Suppressor macrophage treated with lipopolysaccharide for 4 hours (primary cell): ENCODE measurements at places on chromosomes 7 and 10.

DNA sequence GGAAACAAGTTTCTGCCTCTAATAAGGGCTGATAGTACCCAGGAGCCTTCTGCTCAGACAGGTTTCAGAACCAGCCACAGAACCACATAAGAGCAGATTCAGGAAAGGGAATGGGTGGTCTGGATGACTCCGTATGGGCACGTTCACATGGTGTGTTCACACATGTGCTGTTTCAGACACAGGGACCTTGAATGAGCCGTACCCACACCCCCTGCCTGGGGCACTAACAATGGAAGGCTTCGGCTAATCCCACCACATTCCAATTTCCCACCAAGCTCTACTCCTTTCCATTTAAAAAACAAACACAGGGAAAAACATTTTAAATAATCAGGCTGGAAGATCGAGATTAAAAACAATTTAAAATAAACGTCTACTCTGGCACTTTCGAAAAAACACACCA is 217.3 kb downstream of the GRID1 start:
- DNase-seq: no peak

DNA sequence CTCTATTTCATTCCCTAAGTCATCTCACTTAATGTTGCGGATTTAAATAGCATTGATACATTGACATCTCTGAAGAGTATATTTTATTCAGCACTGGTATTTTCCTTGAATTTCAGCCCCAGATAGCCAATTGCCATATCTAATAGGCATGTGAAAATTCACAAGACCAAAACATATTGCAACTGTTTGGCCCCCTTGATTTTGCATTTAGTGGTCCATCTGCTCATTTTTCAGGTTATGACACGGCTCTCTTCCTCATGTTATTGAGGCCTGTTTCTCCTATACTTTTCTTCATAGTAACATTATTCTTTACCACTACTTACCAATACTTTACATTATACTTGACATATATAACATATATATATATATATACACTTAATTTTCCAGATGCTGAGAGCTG is 43.7 kb downstream of the MKLN1 start:
- no peak for DNase-seq

GRCh38 chr7:68121655-68122054 is 1125.0 kb downstream of the TYW1 start:
- DNase-seq: no peak

- no peak for DNase-seq
Measured at GRCh38 chr10:8473205-8473604, 418.7 kb downstream of the GATA3 start.

- DNase-seq: no peak
Measured at GRCh38 chr7:29421010-29421956, 142.4 kb upstream of the PRR15 start.

DNA sequence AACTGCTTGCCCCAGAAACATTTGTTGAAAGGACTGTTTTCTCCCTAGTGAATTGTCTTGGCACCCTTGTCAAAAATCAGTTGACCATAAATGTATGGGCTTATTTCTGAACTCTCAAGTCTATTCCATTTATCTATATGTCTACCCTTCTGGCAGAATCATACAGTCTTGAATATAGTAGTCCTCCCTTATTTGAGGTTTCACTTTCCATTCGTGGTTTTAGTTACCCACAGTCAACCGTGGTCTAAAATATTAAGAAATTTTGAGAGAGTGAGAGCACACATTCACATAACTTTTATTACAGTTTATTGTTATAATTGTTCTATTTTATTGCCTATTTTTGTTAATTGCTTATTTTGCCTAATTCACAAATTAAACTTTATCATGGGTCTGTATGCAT is 17.4 kb upstream of the CEP41 start:
- DNase-seq: peak; percentile 50

DNA sequence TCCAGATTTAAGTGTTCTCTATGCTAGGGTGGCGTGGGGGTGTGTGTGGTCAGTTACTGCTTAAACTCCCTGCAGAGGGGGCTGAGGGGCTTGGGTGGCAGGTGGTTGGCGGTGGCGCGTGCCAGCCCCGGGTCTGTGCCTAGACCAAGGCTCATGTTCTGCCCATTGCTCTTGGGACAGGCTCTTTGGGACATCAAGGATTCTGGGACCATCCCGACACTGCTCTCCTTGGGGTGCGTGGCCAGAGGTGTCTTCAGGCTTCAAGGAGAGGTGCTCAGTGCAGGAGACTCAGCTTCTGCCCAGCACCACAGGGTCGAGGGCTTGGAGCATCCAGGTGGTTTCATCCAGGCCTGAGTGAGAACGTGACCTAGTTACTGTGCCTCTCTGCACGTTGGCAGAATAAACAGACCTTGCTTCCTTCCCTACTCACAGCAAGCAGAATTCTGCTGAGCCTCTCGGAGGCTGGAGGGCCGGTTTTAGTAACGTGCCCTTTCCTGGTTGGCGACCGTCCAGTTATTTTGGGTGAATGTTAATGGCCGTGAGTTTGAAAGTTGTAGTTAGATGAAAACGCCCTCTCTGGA is 39.9 kb downstream of the CAMK1D start:
- DNase-seq: no peak

GRCh38 chr7:47513741-47514241 is 68.1 kb downstream of the TNS3 start:
- DNase-seq: no peak

DNA sequence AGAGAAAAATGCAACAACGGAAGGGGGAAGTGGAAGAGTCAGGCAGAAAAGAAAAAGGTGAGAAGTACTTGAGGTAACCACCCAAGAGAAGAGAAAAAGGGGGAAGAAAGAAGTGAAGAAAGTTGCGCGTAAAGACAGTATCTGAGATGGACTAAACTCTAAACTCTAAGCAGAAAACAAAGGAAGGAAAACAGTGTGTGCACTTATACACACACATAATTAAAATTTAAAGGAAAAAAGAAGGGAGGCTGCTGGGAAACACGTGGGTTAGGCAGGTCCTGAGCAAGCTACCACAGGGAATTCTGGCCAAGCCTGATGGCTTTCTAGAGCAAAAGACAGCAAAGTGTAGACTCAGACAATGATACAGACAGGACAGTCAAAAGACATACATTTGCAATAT is 78.0 kb downstream of the UBE2H start:
- DNase-seq: no peak

DNA sequence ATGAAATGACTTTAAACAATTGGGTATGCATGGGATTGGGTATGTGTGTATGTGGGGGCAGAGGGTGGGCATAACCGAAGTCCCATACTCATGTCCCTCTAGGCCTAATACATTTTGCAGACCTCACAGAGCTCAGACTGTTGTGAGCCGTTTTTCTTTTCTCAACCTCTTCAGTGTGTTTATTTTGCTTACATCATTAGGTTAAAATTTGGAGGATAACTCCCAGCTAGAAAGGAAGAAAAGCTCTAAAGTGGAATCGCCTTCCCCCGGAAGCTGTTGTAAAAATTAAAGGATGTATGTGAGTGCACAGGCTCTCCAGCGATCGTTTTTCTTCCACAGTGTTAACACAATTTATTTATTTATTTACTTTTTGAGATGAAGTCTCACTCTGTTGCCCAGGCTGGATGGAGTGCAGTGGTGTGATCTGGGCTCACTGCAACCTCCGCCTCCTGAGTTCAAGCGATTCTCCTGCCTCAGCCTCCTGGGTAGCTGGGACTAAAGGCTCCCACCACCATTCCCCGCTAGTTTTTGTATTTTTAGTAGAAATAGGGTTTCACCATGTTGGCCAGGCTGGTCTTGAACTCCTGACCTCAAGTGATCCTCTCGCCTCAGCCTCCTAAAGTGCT is 1.5 kb upstream of the H2AZ2 start:
- no peak for DNase-seq

DNA sequence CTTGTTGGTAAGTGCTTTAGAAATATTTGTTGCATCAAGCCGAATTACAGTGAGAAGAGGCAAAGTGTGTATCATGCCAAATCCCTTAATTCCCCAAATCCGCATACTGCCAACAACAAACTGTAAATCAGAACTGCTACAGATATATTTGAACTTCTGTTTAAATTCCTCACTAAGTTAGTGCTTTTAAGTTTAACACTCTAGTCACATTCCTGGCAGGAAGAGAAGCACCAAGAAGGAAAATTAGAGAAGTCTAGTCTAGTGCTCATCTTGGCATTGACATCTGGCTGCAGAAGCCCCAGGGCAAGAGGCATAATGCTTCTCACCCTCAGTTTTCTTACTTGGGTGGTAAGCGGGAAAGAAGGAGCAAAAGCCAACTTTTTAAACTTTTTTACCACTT is 343.5 kb downstream of the GPR37 start:
- no peak for DNase-seq

DNA sequence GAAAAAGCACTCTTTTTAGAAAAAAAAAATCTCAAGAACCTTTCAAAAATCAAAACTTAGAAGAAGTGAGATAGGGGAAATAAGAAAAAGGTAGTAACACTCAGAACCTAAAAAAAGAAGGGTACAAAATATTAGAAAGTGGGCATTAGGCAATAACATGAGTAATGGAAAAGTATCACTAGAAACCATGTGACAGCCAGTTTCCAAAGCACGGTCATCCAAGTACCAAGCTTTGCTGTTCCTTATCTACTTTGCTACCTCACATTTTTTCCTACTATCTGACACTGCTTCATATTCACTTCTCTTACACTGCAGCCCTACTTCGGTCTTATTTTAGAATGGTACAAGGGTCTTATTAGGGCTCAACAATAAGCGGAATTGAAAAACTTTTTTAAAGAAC is 30.3 kb downstream of the IMMP2L start:
- DNase-seq: peak; percentile 63

- no peak for DNase-seq
Measured at GRCh38 chr10:81784111-81784597, 90.8 kb upstream of the NRG3 start.

DNA sequence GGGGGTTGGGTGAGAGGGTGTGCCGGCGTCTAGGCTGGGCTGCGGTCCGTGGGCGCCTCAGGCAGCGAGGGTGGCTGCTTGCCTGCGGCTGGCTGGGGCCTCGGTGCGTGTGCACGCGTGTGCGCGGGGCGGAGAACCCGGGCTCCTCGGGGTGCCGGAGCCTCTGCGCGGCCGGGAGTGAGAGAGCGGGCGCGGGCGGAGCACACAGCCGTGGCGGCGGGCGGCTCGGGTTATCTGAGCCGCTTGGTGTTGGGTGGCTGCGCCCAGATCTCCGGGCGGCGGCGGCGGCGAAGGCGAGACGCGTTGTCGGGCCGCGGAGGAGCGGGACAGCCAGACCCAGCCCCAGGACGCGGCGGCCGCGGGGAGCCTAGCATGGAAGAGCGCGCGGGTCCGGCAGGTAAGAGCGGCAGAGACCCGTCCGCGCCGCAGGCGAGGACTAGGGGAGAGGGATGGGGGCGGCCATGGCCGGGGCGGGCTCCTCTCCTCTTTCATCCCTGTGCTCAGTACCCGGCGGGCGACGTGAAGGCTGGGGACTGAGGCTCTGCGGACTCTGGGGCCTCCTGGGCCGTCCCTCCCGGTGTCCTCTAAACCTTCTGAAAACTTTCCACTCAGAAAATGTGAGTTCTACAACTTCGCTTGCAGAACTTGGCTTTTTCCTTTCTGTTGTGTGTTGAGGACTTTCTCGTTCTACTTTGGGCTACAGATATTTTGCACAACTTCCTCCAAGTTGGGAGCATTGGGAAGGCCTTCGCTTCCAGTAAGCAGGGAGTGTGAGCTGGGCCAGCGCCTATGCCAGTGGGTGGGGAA is 9.8 kb upstream of the PAX2 start:
- no peak for DNase-seq

DNA sequence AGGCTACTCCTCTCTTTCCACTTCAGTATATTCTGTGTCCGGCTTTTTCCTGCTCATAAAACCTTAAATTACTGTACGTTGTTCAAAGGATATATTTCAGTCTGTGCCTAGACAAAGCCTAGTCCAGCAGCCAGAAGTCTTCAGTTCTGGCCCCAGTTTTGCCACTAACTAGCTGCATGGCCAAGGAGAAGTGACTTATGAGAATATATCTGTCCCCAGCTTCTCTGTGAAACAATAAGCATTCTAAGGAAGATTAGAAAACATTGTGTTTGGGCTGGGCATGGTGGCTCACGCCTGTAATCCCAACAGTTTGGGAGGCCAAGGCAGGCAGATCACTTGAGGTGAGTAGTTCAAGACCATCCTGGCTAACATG is 105.0 kb upstream of the HDAC9 start:
- DNase-seq: no peak

DNA sequence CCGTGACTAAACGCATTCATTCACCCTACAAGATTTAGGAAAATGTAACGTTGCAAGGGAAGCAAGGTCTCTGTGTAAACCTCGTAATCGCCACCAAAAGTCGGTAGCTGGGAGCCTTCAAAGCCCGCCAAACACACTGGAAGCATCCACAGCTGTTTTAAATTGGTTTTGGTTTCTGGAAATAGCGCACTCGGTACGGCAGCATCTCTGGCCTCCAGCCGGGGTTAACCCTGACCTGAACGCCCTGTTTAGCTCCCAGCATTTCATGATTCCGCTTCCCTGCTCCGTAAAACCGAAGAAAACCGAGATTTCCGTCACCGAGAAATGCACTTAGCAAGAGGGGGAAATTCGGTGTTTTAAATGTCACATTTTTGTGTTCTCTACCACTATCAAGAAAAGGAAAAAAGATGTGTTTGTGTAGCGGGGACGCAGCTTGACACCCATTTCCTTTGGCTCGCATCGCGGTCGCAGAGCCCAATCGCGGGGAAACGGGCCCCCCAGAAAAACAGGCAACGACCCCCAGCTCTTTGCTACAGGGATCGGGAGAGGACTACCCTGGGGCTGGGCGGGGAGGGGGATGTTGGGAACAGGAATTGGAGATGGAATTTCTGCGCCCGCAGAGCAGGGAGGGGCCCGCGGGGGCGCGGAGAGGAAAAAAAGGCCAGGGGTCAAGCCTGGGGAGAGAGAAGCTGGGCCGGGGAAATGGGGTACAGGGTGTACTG is 646 bp downstream of the SGCE start:
- DNase-seq: peak; percentile 1

DNA sequence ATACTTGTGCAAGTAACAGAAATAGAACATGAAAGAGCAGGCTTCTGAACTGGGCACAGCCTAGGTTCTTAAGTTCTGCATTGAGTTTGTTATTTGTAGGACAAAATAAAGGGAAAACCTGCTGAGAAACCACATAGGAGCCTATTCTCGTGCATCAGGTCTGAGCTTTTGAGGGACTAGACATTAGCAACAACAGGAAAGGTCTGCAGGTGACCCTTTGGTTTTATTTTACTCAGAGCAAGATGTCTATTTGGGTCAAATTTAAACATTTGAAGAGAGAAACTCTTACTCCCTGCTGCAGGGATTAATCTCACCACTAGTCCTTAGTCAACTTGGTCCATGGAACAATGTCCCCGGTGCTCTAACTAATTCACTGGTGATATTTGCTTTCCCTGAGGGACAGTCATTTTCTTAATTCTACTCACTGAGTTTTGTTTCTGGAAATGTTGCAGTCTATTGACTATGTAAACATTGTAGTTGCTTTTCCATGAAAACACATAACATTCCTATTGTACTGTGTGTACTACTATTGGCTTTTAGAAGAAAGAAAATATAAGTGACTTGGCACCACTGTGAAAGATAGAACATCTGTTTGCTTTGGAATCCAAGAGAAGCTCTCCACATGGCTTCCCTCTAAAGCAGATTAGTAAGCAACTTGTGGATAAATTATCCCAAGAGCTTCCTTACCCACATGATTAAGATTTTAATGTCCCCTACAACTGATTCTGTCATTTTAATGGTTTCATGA is 108.2 kb downstream of the CHRM2 start:
- no peak for DNase-seq

GRCh38 chr10:121596689-121597503 is 1.3 kb downstream of the FGFR2 start:
- no peak for DNase-seq
